ENCODE measurements at places on chromosomes 7 and 10.

DNA sequence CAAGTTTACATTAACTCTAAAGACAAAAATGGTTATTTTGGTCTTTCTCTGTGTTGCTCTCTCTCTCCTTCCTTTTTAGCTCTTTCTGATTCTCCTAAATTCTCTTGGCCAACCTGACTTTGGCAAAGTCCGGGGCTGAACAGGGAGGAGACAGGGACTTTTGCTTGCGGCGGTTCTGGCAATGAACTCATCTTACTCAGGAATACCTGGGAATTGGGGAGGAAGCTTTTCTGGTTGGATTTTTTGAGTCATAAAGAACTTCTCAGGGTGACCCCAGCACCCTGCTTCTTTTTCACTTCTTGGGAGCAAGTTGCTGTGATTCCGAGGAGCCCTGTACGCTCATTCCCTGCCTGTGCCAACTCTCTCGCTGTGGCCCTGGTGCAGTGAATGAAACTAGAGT, 16.0 kb downstream of the GATA3 start:
- DNase-seq: no peak

DNA sequence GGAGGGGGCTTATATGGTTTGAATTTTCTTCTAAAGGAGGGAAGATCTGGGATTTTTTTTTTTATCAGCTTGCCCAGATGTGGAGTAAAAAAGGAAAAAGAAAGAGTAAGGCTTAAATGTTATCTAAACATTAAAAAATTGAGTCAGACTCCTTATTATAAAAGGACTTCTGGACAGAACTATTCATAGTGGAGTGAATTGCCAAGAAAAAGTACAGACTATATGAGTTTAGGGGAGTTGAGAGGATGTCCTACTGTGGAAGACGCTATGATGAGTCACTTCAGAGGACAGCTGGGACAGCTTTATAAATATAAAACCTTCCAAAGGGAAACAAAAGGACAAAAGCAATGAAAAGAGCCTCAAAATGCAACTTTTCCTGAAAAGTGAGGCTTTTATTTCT, 73.0 kb downstream of the TFPI2 start:
- DNase-seq: no peak

DNA sequence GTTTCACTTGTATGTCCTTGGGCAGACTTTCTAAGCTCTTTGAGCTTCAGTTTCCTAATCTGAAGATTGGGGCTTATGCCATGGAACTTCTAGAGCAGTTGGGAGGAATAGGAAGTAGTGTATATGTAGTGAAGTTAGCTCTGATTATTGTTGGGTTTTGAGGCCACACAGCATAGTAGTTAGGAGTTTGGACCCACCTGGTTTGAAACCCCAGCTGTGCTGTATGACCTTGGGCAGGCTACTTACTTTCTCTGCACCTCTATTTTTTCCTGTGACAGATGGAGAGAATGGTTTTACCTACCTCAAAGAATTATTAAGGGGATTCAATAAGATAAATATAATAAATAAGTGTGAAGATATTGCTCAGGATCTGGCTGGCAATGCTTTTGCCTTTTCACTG, 61.4 kb upstream of the ADRB1 start:
- DNase-seq: no peak

DNA sequence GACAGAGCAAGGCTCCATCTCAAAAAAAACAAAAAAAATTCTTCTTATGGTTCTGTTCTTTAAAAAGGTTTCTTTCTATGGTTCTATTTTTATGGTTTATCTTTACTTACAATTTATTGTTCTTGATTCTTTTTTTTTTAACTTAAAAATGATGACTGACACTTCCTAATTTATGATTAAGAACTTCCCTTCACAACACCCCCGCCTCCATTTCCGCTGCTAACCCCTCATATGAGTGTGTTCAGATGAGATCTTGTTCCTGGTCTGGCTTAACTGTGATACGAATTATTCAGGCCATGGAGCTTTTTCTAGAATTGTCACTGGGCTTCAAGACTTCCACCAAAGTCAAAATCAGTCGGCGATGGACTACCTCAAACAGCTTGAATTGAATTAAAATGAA, 33.9 kb downstream of the PTER start:
- DNase-seq: no peak

- DNase-seq: no peak
These were observed 286.8 kb downstream of the PARD3 start for GRCh38 chr10:34528320-34528719.

DNA sequence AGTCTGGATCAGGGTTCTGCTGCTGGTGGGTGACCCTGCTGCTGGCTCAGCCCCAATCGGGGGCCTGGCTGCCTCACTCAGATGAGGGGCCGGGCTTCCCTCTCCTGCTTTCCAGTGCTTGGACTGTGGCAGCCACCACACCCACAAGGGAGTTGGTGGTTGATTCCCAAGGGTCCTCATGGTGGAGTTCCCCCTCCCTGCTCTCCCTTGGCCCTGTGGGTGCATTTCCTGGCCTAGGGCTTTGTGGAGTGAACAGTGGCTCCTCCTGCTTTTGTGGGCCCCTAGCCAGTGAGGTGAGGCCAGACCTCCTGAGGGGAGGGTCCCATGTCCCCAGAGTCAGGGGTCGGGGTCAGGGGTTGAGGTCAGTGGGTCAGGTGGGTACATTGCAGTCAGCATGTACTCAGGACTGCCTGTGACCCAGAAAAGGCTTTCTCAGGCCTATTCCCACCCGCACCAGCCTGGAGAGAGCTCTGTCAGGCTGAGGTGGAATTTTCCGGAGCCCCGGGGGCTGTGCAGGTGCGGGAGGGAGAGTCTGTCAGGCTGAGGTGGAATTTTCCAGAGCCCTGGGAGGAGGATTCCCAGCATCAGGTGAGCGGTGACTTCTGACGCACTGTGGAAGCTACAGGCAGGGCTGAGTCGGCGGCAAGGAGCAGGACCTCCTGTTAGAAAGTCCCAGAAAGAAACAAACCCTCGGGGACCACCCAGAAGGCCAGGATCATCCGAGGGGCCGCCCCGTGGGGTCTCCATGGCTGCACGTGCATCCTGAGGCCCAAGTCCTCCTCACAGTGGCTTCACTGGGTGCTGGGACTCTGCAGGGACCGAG, 94.4 kb upstream of the INSIG1 start:
- no peak for DNase-seq

GRCh38 chr7:30322271-30323005, 38.0 kb downstream of the ZNRF2 start:
- DNase-seq: no peak

GRCh38 chr7:27066148-27066547, 29.7 kb downstream of the HOXA1 start:
- DNase-seq: no peak

- DNase-seq: no peak
These were observed 42.6 kb upstream of the INHBA start for GRCh38 chr7:41745451-41745850.

DNA sequence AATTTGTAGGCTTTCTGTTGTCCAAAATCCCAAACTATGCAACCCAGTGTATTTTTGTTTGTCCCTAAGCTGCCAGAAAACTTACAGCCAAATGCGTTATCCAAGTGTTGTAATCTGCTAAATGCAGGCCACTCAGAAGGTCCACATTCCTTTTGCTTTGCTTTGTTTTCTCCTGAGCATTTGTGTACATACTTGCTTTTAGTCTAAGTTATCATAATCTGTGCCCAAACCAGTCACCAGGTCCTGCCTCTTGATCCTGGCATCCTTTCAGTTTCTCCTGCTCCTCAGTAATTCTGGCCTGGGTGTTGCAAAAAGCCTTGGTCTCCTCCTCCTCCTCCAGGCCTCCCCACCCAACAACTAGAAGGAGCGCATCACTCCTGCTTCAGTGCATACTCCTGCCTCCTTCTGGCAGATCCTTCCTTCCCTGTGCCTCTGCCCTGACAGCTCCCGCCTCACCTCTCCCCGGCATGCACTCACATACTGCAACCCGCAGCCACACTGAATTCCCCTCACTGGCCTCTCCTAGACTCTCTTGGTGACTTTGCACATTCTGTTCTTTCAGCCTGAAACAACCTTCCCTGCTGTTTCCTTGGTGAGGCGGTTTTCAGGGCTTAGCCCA, 2.3 kb downstream of the DENND2A start:
- no peak for DNase-seq

- no peak for DNase-seq
These were observed 29.5 kb downstream of the PLEKHA8 start for GRCh38 chr7:30057741-30058140.

DNA sequence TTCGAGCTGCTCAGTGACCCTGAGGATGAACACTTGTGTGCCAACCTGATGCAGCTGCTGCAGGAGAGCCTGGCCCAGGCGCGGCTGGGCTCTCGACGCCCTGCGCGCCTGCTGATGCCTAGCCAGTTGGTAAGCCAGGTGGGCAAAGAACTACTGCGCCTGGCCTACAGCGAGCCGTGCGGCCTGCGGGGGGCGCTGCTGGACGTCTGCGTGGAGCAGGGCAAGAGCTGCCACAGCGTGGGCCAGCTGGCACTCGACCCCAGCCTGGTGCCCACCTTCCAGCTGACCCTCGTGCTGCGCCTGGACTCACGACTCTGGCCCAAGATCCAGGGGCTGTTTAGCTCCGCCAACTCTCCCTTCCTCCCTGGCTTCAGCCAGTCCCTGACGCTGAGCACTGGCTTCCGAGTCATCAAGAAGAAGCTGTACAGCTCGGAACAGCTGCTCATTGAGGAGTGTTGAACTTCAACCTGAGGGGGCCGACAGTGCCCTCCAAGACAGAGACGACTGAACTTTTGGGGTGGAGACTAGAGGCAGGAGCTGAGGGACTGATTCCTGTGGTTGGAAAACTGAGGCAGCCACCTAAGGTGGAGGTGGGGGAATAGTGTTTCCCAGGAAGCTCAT, 1.1 kb downstream of the DDIT4 start:
- no peak for DNase-seq

DNA sequence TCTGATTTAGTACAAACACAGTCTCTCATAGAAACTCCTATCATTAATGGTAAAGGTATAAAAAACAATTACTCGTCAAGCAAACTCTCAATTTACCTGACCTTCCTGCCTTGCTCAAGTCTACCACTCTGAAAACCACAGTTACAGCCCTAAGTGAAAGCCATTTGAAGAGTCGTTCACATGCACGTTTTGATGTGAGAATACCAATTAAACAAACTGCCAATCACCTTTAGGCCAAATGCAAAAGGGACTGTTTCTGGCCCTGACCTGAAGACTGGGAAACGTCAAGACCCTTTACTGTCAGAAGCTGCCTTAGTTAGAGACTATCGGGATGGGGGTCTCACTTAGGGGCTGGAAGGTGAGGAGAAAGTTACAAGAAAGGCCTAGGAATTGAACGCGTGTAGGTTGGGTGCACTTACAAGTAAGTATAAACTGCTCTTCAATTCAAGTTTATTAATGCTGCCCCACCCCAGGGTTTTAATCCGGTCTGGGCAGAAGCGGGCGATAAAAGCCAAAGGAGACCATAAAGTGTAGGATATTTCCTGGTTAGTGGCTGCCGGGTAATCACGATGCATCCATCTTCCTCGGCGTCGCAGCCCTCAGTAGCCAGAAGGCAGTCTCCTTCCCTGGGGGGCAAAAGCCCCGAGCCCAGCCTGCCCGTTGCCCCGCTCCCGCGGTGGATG, 935 bp downstream of the TM9SF3 start:
- no peak for DNase-seq

- no peak for DNase-seq
These were observed 110.6 kb downstream of the ATXN7L1 start for GRCh38 chr7:105765846-105766245.

- no peak for DNase-seq
These were observed 12.2 kb downstream of the VSIR start for GRCh38 chr10:71761105-71761511.

DNA sequence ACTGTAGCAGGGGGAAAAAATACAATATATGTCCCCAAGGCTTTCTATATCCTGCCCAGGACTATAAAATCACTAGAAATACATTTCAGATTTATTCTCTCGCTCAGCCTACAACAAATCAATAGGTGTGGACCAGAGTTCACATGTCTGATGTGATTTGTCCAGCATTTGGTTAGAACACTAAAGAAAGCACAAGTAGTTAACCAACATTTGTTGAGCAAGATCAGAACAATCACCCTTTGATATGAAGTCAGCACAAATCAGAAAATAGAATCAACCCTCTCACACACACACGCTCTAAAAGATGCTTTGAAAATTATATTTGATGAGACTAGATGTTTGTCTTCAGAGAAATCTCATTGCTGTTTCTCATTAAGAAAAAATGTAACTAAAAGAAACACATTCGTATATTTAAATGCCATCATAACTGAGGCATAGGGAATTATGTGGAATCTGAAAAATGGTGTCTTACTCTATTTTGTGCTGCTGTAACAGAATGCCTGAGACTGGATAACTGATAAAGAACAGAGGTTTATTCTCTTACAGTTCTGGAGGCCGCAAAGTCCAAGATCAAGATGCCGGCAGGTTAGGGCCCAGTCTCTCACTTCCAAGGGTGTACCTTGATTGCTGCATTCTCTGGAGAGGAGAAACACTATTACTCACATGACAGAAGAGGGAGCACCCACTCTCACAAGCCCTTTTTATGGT, 10.5 kb downstream of the AKR1D1 start:
- DNase-seq: no peak

- no peak for DNase-seq
These were observed 761.5 kb upstream of the POM121L12 start for GRCh38 chr7:52273685-52274610.

- DNase-seq: no peak
These were observed 97.6 kb downstream of the LYZL2 start for GRCh38 chr10:30531751-30532530.
